ENCODE measurements at places on chromosomes 3 and 15.

DNA sequence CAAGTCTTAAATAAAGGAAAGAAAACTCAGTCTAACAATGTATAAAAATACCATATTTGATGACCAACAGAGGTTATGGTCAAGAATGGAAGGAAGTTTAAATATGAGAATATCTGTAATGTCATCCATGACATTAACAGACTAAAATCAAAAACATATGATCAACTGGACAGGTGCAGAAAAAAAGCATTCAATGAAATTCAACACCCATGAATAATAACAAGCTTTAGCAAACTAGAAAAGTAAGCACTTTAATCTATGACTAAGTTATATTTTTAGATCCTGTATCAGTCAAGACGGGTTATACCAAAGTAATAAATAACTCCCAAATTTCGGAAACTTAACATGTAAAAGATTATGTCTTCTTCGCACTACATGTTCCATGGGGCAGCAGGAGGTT lies 61.8 kb downstream of the CFAP20DC start:
- DNase-seq = no peak

DNA sequence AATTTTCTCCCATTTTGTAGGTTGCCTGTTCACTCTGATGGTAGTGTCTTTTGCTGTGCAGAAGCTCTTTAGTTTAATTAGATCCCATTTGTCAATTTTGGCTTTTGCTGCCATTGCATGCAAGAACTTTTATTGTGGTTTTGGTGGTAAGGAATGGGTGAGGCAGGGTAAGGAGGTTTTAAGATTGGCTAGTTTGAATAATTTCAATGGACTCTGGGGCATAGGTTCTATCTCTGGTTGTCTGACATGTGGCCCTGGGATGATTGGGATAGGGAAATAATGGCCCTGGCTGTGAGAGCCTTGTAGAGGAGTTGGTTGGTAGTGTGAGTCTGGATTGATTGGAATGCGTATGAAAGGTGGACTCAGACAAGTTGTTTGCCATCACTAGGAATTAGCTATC lies 38.0 kb downstream of the SEC22A start:
- no peak for DNase-seq

- DNase-seq = no peak
These were observed 107.5 kb downstream of the SLC49A4 start for GRCh38 chr3:122902326-122902725.

DNA sequence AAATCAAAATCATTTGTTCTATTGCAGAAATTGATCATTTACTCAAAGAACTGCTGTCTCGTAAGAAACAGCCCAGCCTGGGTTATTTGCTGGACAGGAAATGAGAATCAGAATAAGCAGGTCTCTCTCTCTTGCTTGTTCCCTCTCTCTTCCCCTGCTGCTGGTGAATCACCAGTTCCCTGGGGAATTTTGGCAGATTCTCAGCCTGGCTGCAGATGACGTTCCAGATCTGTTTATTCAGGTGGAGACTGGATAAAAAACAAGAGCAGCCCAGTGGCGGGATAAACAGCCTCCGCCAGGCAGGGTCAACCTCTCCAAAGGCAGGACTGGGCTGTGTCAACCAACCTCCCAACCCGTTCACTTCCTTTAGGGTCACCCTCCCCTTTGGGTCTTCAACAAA lies 72.1 kb downstream of the LRIG1 start:
- DNase-seq = peak; percentile 70

DNA sequence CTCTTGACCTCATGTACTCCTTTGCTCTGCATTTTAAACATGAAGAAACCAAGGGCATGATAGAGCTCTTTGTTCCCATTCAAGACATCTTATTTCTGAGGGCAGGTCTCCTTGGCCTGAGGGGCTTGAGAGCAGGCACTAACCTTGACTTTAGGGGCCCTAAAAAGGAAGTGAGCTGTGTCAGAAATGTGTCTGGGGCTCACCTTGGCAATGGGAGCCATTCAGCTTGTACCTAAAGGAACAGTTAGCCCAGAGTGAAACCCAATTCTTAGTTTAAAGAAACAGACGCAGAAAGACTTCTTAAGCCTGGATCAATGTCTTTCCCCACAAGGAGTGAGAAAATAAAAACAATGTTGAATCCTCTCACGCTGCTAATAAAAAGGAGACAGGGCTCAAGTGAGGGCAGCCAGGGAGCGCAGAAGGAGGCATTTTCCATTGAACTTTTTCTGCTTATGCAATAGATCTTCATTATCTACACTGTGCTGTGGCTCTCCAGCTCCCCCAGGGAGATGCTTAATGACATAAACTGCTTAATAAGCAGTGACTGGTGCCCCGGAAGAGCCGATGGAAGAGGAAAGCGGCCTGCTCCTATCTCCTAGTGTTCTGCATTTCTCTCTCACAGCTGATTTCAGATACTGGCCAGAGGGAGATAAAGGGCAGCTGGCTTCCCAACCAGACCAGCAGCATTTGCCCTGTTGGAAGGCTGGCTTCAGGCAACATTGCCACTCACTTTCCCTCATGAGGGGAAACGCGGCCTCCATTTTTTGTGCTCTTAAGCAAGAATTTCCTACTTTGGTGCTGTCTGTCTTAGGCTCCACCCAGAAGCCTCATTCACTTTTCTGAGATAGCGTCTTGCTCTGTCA lies 152.0 kb downstream of the OPA1 start:
- no peak for DNase-seq

- no peak for DNase-seq
These were observed 54.5 kb downstream of the PLXNA1 start for GRCh38 chr3:127037418-127037841.

- no peak for DNase-seq
These were observed 44.7 kb upstream of the CADPS start for GRCh38 chr3:62919784-62920465.

- no peak for DNase-seq
These were observed 52.6 kb upstream of the ATP11B start for GRCh38 chr3:182740710-182741109.

DNA sequence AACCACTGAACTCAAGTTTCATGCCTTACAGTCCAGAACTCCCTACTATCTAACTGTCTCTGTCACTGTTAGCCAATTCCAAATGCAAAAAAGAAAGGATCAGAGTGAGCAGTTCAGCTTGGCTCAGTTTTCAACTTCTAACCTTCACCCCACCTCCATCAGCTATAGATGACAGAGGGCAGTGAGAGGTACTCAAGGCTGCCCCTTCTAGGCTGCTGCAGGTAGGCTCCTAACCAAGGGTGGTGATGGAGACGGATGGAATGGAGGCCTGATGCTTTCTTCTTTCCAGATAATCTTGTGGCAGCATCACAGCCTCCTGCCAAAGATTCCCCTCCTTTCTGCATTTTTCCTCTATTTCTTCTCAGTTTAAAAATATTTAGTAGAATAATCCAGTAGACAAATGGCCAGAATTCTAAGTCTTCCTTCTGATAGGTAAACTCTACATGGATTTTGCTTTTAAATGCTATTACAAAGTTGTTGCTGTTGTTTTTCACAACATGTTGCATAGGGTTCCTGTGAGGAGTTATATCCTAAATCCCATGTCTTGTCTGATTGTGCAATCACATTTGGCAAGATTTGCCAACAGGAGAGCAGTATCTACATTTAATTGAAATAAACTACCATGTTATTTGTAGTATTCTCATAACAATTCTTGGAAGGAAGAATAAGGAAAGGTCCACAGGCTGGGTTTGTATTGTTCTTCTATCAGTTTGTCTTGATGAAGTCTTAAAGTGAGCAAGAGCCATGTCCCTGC lies 301.6 kb upstream of the TRIM42 start:
- no peak for DNase-seq

GRCh38 chr3:68424796-68425460 lies 507.4 kb downstream of the TAFA4 start:
- no peak for DNase-seq

- no peak for DNase-seq
These were observed 28.7 kb downstream of the CMTM7 start for GRCh38 chr3:32420126-32421038.

- no peak for DNase-seq
These were observed 35.1 kb downstream of the HMG20A start for GRCh38 chr15:77455696-77456321.

DNA sequence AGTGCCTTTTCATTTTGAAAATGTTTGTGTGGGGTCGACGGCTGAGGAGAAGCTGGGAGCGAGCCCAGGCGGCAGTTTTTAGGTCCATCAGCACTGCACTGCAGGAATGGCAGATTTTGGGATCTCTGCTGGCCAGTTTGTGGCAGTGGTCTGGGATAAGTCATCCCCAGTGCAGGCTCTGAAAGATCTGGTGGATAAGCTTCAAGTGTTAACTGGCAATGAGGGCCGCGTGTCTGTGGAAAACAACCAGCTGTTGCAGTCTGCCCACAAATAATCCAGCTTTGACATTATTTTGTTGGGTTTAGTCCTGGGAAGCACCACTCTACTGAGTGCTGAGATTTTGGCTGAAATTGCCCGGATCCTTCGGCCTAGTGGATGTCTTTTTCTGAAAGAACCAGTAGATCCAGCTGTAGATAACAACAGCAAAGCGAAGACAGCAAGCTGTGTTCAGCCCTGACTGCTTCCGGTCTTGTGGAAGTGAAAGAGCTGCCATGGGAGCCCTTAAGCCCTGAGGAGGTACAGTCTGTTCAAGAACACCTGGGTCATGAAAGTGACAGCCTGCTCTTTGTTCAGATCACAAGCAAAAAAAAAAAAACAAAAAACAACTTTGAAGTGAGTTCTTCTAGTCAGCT lies 13.1 kb upstream of the ANP32A start:
- DNase-seq = no peak

DNA sequence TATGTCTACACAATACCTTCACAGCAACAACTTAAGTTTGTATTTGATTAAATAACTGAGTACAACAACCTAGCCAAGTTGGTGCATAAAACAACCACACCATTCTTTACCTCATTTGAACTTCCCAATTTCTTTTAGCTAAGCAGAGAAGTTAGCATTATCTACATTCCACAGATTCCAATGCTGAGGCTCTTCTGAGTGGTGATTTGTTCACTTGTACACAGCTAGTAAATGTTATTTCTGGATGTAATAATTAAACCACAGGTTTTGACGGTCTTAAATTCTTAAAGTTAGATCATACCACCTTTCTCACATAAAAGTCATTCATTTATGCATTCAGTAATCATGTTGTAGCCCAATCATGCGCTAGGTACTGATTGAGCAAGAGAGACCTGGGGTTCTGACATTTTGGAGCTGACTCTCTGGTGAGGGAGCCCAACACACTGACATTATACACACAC lies 102.5 kb downstream of the SST start:
- no peak for DNase-seq

- no peak for DNase-seq
These were observed 4.3 kb downstream of the SNX33 start for GRCh38 chr15:75651810-75652543.

DNA sequence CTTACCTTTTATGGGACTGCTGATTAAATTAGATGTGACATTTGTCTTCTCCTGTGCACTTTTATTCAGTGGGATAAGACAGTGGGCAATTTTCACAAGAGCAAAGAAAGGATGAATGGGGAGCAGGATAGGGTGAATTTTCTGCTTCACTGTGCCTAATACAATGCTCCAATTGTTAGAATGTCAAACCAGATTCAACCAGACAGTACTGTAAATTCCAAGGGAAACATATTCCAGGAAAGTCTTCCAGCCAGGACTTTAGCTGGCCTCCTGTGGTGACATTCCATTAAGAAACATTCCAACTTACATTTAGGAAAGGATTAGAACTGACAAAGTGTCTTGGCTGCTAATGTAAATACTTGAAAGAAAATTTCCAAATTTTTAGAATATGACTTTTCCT lies 100.1 kb upstream of the PROK2 start:
- DNase-seq = no peak

DNA sequence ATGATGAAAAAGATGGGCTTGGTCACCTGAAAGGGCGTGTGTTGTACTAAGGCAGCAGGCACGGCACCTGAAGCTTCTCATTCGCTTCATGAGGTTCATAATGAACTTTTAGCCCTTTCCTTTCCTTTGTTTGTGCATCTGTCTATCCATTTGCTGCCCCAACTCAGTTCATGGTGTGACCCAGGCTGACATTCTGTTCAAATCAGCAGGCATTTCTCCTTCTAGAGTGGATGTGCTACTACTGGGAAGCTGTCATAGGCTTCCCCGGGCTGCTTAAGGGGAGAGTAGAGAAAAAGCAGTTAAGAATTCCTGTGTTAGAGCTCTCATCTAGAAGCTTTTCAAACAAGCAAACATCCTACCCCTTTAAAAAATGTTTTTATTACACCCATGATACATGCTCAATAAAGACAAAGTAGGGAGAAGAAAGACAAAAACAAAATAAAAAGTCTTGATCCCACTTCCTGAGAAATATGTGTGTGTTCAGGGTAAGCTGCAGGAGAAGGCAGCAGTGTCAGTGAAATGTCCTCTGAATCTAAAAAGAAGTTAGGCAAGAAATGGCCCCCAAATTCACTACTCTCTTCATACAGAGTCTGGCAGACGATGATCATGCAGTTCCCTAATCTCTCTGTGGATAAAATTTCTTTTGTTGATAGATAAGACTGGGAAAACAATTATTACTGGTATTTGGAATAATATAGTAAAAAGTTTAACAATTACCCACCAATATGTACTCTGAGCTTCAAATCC lies 136.9 kb upstream of the PFN2 start:
- DNase-seq = peak; percentile 14

- DNase-seq = no peak
These were observed 137.8 kb upstream of the ADAMTS9 start for GRCh38 chr3:64825404-64826120.

GRCh38 chr3:6326771-6327170 lies 534.1 kb upstream of the GRM7 start:
- peak; percentile 55 for DNase-seq

DNA sequence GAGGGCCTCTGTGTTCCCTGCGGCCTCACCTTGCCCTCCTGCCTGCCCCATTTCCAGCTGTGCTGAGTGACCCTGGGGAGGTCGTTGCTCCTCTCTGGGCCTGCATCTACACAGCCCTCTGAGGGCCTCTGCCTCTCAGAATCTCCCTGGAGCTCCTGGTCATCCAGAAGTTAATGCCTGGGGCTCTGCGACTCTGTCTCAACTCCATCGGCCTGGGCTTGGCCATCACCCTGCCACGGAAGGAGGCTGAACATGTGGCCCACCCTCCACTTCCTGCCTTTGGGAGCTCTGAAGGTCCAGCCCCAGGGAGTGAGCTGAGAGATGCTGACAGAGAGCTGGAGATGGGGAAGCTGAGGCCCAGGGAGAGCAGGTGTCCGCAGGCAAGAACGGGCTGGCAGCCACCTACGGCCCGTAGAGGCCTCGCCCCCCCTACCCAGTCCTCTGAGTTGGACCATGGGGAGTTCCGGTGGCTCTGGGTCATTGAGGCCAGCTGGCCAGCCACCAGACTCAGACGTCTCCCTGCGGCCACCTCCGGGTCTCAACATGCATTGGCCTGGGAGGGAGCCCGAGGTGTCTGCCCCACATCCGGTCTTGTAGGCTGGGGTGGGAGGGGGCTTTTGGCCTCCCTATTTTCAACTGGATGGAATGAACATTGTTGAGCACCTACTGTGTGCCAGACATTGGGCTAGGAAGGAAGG lies 34.2 kb downstream of the GRIP2 start:
- no peak for DNase-seq

DNA sequence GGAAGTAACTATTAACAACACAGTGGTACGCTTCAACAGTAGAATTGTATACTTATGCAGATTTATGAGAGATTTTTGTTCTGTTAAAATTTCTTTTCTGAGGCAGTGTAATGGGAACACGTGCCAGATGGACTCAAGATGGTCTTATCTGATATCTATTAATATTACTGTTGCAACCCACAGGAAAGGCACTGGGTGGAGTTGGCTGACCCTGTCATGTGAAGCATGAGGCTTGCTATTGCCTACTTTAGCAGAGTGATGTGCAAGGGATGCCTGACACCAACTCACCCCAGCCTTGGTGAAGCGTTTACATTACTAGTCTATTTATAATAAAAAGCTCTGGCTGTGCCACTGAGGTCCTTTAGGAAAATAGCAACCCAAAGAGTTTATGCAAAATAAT lies 19.8 kb upstream of the ARNT2 start:
- DNase-seq = no peak

GRCh38 chr15:32957219-32957618 lies 237.3 kb downstream of the FMN1 start:
- no peak for DNase-seq

Measured in brain (organoid and tissue), 16 donors.